ENCODE measurements at places on chromosomes 5 and 9.

DNA sequence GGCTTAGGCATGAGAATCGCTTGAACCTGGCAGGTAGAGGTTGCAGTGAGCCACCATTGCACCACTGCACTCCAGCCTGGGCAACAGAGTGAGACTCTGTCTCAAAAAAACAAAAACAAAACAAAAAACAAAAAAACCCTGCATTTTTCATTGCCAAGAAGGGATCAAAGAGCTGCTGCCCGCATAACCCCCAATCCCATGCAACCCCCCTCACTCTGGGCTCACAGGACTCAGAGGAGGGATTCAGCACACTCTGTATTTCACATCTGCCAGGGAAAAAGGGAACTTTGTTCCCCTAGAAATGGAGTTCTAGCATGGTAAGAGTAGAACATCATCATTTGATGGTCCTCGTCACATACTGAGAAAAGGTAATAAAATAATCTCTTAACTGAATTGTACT is 153.9 kb upstream of the GNA14 start:
- no peak for DNase-seq

DNA sequence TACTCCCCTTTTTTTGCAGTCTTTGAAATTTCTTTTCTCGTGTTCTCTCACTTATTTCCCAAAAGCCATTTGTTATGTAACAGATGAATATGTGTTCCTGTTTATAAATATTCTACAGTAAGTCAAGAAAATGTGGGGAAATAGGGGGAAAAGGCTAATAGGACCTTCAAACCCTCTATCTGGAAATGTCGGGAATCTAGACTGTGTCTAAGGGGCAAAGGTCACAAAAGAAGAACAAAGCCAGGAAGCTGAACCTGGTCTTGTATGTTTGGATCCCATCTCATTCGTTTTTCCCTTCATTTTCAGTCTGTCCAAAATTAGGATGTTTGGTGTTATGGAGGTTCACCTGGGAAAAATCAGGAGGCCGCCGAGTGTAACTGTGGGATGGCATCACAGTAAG is 490.3 kb downstream of the NR2F1-AS1 start:
- DNase-seq: no peak

GRCh38 chr9:71357346-71357745 is 235.9 kb upstream of the TRPM3 start:
- no peak for DNase-seq

- no peak for DNase-seq
Observed at GRCh38 chr9:77980622-77981021, 51.0 kb downstream of the GNAQ start.

GRCh38 chr9:79492092-79493009 is 79.4 kb upstream of the TLE4 start:
- no peak for DNase-seq

- no peak for DNase-seq
Observed at GRCh38 chr5:116340799-116341198, 233.8 kb downstream of the SEMA6A start.

GRCh38 chr5:40386289-40386688 is 293.4 kb upstream of the PTGER4 start:
- no peak for DNase-seq

DNA sequence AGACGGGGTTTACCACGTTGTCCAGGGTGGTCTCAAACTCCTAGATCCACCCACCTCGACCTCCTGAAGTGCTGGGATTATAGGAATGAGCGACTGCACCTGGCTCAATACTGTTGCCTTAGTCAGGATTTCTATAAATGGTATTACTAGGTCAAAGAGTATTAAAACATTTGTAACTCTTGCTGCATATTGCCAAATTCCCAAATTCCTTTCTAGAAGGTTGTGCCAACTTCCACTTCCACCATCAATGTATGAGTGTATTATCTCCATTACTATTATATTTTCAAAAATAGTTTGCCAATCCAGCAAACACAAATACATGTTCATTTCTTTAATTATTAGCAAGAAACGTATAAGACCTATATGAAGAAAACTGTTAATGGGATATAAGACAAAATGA is 10.6 kb downstream of the PTGR1 start:
- DNase-seq: no peak

DNA sequence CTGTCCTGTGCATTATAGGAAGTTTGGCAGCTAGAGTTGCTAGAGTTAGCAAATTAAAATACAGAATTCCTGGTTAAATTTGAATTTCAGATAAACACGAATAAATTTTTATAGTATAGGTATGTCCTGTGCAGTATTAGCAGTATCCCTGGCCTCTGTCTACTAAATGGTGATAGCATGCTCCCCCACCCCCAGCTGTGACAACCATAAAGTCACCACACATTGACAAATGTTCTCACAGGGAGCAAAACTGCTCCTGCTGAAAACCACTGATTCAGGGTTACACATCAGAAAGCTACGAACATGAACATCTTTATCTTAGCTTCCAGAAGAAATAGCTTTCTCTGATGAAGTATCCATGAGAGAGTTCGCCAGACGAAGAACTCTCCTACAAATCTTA is 91.8 kb upstream of the CCDC112 start:
- no peak for DNase-seq

- DNase-seq: no peak
Observed at GRCh38 chr9:130932255-130933079, 6.6 kb downstream of the FIBCD1 start.

DNA sequence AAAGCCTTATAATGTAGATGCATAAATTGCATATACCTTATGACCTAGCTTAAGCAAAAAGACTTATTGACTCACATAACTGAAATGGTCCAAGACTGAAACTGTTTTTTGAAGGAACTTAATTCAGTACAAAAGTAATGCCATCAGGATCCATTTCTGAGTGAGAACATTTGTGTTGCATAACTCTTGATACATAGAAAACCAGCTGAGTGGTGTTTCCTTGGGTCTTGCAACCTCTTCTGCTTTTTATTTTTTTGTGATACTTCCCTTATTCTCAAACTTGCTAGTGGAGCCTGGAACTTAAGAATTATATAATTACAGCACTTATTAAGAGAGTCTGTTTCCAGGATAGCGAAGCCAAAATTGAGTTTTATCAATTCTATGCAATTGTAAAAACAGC is 272.0 kb downstream of the MAN2A1 start:
- DNase-seq: no peak

- peak; percentile 88 for DNase-seq
Observed at GRCh38 chr5:58460002-58460731, at the start of gene PLK2. PLK2 (minus strand) TSS chr5:58460086; CDS start chr5:58459959, 127 bp downstream.

- DNase-seq: no peak
Observed at GRCh38 chr9:119884438-119884837, 515.2 kb upstream of the BRINP1 start.

DNA sequence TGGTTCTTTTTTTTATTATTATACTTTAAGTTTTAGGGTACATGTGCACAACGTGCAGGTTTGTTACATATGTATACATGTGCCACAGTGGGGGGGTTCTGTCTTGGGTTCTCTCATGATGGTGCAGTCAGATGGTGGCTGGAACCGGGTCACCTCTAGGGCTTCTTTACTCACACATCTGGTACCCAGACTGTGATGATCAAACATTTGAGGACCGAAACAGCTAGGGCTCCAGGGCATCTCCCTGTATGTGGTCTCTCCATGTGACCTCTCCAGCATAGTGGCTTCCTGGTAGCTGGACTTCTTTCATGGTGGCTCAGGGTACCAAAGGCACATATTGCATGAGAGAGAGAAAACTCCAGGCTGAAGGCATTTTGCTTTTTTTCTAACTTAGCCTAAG is 9.8 kb upstream of the CRHBP start:
- DNase-seq: no peak

DNA sequence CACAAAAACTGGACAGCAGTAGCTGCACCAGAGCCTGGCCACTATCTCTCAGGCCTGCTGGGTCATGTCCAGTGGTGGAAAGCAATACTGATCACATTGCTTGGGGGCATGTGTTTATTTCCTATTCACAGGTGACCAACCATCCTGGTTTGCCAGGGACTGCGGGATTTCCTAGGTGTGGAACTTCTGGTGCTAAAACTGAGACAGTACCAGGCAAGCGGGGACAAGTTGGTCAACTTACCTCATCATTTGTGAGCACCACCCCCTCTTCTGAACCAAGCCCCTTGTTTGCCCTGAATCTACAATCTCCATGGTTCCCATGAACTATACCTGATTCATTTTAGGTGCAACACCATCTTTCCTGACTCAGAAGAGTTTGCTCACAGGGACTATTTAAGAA is 81.3 kb downstream of the TNC start:
- DNase-seq: no peak
